Stimulated activated CD8-positive, alpha-beta memory T cell treated with anti-CD3 and anti-CD28 coated beads, Interleukin-4, amount 100 ng/mL, for 1 hour (primary cell): ENCODE measurements at places on chromosomes 16 and 17.

DNA sequence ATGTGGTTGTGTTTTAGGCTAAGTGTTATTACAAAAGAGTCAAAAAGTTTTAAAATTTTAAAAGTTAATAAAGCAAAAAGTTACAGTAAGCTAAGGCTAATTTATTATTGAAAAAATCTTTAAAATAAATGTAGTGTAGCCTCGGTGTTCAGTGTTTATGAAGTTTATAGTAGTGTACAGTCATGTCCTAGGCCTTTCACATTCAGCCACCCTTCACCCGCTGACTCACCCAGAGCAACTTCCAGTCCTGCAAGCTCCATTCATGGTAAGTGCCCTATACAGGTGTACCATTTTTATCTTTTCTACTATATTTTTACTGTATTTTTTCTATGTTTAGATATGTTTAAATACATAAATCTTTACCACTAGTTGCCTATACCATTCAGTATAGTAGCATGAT lies 98.5 kb upstream of the RPRML start:
- no peak for DNase-seq

- DNase-seq = no peak
These were observed 390.7 kb downstream of the GRIN2A start for GRCh38 chr16:9791556-9791955.

GRCh38 chr17:46916211-46916610 lies 6.7 kb upstream of the GOSR2 start:
- no peak for DNase-seq

DNA sequence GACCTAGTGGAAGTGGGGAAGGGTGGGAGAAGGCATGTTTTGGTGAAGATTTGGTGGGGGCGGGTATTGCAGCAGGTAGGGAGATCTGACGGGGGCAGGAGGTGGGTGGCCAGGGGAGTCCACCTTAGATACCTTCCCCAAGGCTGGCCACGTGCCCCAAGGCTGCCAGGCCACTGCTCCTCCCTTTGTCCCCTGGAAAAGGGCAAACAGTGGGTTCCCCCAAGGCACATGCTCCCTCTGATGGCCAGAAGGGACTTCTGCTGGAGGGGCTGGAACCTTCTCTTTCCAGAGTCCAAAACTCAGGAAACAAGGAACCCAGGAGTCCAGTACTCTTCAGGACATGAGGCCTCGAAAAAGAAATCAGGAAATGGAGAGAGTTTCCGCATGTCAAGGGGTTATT lies 6.2 kb upstream of the PSMD3 start:
- DNase-seq = no peak

DNA sequence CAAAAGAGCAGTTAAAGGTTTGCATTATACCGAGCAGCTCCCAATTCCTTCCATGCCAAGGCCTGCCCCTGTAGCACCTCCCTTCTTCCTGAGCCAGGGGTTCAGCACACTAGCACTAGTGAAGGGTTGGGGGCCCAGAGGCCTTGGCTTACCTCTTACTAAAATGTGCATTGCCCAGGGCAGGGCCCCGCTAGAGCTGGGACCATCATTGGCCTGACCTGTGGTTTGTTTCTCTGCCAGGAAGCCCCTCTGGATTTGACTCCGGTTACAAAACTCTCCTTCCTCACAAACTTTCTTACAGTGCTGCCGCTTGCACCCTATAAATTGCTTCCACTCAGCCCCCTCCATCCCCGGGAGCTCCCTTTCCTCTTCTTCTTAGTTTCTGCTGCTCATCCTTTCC lies 33.8 kb downstream of the MPRIP start:
- no peak for DNase-seq

DNA sequence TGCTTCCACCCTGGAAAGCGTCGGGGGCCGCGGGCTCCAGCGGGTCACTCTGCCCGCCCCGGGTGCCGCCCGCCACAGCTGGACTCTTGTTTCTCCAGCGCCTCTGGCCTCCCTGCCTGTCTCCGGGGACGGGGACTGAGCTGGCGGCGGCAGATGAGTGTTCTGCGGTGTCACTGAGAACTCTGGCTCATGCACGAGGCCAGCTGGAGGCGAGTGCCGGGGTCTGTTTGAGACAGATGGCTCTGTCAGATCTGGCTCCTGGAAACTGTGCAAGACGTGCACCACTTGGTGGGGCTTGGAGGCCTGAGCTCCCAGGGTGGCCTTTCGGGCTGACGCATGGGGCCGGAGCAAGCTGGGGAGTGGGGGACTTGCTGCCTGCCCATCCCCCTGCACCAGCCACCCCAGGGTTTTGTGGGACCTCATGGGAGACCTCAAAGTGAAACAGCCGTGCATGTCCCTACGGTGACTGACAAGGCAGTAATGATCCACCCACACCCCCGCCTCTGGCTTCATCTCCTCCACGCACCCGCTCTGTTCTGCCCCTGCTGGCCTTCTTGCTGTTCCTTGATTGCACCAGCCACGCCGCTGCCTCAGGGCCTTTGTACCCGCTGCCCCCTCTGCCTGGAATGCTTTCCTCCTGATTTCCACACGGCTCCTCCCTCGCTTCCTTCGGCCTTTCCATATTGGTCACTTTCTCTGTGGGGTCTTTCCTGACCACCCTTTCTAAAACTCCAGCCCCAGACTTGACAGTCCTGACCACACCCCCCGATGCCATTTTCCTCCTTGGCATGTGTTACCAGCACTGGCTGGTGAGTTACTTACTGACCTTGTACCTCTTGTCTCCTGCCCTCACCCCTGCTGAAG lies 174.9 kb upstream of the CIBAR2 start:
- no peak for DNase-seq
